ENCODE measurements at places on chromosomes 5 and 9.

DNA sequence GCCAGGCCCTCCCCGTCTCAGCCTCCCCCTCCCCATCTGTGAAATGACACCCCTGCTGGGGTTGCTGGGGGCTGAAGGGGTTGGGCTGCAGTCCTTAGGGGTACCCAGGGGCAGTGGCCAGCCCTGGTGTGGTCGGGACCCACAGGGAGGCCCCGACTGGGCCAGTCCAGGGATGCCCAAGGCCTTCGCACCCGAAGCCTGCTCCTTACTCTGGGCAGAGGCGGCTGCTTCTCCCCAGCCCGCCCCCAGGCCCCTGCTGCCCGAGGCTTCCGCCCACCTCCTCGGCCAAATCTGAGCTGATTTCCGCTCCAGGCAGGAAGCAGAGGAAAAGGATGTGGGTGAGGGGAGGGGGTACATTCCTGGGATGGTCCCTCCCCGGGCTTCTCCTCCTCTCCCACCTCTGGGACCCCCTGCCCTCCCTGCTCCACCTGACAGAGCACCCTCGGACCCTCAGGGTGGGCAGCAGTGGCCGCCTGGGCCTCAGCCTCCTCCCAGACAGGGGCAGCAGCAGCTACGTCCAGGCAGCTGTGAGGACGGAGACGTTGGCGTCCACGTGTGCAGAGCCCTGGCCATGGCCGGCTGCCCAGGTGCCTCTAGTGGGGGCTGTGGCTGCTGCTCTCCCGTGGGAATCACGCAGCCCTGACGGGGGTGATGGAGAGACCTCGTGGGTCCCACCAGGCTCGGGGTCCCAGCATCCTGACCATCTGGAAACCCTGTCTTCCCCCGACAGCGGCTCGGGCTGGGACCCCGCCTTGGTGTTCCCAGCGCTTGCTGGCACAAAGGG is 4.2 kb upstream of the NRARP start:
- no peak for DNase-seq

DNA sequence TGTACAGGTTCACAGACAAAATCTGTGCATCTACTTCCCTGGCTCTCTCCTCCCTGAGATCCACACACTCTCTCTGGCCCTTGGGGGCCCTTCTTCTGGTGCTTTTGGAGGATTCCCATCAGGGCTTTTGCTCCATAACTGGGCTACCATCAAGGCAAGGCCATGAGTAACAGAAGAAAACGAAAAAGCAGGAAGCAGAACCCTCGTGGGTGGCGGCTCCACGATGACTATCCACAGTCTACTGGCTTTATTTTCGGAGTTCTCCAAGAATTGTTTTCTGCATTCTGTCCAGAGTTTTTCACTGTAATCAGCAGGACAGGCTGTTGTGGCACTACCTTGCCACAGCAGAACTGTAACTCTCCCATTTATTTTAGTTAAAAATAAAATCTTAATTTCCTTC is 19.9 kb downstream of the PNPLA7 start:
- no peak for DNase-seq

DNA sequence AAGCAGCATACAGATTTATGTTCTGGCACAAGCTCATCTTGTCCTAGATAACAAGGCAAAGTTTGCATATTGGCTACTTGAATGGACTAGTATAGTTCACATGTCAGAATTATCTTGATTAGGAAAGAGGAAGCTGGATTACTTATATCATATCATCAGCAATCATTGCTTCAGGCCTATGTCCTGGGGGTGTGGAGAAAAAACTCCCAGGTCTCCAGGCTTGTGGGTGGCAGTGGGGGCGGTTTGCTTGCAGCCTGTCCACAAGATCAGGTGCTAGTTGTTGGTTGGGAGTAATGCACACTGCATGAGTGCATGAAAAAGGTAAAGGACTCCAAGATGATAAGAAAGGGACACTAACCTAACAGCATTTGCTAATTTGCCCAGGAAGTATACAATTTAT is 326.4 kb upstream of the PDE4D start:
- DNase-seq, result no peak

GRCh38 chr9:34961574-34962490 is 3.7 kb downstream of the PHF24 start:
- no peak for DNase-seq

DNA sequence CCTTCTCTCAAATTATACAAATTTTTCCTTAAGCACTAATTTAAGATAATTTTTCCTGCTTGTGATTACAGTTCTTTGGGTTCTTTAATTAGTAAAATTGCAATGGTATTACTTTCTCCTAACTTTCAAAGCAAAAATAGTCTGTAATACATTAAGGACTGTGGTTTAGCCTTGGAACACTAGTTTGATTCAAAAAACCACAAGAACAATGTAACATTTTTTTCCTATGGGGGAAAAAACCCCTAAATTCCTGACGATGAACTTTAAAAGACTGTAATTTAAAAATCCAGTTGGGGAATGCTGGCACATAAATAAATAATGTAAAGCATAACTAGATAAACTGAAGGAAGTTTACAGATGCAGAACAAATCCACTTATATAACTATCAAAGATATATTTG is 65.3 kb downstream of the CDC14B start:
- no peak for DNase-seq

- DNase-seq, result no peak
Measured at GRCh38 chr9:75855509-75855908, 35.0 kb upstream of the PCSK5 start.

GRCh38 chr5:124795829-124796228 is 49.4 kb upstream of the ZNF608 start:
- no peak for DNase-seq

- no peak for DNase-seq
Measured at GRCh38 chr5:4027088-4027734, 431.6 kb downstream of the IRX1 start.

- DNase-seq, result no peak
Measured at GRCh38 chr5:143205883-143206195, 197.6 kb downstream of the NR3C1 start.

GRCh38 chr5:63613442-63613841 is 348.8 kb downstream of the HTR1A start:
- no peak for DNase-seq

GRCh38 chr9:80049096-80049782 is 477.5 kb downstream of the TLE4 start:
- no peak for DNase-seq

DNA sequence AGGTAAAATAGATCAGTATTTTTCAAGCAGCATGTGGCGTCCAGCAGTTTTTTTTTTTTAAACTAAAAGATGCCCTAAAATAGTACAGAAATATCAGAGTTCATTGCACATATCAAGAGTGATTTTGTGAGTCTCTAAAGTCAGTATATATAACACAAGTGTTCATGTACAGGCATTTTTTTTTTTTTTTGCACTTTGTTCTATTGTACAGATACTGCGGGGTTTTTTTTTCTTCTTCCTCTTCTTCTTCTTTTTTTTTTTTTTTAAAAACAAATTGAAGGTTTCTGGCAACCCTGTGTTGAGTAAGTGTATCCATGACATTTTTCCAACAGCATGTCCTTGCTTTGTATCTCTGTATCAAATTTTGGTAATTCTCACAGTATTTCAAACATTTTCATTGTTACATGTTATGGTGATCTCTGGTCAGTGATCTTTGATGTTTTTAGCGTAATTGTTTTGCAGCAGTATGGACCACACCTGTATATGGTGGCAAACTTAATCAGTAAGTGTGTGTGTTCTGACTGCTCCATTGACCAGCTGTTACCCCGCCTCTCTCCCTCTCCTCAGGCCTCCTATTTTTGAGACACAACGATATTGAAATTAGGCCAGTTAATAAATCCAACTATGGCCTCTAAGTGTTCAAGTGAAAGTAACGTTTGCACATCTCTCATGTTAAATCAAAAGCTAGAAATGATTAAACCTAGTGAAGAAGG is 76.8 kb downstream of the TRIO start:
- no peak for DNase-seq

DNA sequence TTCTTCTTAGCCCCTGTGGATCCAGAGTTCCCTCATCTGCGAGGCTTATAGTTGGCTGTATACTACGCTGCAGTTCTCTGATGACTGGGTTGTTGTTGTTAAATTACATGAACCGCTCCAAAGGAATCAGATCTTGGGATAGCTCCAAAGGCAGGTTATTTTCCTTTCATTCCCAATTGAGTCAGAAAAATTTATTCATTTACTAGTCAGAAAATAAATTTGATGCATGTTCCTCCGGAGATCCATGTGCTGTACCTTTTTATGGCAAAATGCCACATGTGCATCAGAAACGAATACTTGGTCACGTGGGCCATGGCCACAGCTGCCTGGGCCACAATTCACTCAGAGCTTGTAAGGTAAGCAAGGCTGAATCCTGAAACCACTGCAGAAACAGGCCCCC is 304.0 kb downstream of the NR2F1-AS1 start:
- no peak for DNase-seq

- DNase-seq, result no peak
Measured at GRCh38 chr9:107863396-107863795, 373.8 kb upstream of the KLF4 start.

- DNase-seq, result no peak
Measured at GRCh38 chr5:144236499-144236898, 65.8 kb downstream of the KCTD16 start.

- no peak for DNase-seq
Measured at GRCh38 chr5:121628783-121629182, 222.9 kb upstream of the FTMT start.
